ENCODE measurements at places on chromosomes 2 and 18.

- no peak for DNase-seq
These were observed 2.8 kb downstream of the MFSD2B start for GRCh38 chr2:24012521-24013188.

DNA sequence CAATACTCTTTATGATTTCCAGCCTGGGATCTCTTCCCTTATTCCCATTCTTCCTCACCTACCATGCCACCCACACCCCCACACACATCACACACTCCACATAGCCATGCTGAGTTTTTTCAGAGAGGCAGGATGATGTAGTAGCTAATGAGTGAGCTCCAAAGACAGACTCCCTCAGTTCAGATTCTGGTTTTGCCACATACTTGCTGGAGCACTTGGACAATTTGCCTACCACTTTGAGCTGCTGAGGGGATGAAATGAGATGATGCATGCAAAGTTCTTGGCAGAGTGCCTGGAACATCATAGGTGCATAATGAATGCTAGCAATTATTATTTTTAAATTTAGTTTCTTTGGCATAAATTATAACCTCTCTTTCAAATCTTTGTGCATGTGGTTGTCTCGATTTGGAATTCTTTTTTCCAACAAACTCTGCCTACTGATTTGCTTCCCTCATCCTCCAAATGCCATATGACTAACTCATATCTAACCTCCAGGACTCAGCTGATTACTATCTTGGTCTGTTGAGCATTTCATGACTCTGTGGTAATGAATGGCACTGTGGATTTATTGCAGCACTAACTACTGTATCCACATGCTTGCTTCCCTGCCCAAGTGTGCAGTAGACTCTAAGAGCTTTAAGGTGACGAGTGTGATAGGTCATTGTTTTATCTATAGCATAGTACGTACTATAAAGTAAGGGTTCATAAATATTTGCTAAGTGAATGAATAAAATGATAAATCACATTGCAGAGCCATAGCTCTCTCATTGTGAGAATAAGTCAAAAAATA, 99.1 kb downstream of the TACR1 start:
- DNase-seq = peak; percentile 95

GRCh38 chr2:172308253-172308935, 119.0 kb upstream of the ITGA6 start:
- DNase-seq = no peak

DNA sequence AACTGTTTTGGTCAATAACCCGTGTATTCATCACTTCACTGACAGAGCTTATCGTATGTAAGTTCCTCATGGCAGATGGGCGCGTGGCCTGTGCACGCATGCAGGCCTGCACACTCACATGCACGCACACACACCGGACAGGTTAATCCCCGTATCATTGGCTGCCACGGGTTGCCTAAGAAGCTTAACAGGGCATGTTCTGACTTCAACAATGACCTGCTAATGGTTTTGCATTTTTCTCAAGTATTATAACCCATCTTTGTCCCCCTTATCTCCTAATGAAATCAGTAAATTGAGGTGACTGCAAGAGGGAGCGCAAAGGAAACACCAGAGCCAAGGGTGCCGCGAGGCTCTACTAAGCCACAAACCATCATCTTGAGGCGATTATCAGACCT, 399.0 kb upstream of the ID2 start:
- no peak for DNase-seq

DNA sequence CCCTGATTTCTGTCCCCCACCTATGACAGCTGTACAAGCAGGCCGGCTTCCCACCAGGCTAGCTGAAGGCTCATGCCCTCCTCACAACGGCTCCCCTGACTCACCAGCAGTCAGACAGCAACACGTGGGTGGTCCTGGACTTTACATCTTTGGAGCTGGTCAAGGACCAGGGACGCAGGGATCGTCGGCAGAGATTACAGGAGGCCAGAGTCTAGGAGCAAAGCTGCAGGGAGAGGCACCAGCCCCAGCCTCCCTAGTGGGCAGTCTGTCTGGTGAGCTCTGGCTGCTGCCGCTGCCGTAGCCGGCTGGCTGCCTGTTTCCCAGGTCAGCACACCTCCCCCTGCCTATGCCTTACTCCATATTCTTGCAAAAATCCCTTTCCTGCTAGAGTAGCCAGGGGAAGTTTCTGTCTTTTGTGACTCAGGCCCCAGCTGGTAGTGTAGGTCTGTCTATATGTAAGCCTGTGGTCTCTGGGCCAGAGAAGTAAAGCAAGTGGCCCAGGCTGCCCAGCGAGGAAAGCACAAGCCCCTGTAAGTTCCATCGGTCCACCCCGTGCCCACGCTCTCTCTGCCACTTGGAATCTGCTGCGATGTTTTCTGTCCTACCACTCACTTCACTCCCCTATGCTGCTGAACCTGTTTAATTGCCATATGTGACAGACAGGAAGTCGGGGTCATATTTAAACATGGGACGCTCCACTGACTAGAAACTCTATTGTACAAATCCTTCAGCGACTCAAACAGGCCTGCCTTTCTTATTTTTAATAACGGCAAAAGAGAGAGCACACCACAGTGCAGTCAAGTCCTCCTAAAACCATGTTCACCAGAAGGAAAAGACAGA, 2.4 kb upstream of the ARHGEF4 start:
- no peak for DNase-seq

DNA sequence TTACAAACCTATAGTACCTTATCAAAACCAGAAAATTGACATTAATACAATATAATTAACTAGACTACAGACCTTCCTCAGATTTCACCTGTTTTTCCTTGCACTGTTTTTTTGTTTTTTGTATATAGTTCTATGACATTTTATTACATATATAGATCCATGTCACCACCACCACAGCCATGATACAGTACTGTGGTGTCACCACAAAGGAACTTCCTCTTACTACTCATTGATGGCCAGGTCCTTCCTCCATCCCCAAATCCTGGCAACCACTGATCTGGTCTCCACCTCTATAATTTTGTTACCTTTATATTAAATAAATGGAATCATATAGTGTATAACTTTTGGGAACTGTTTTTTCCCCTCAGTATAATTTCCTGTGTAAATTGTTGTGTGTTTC, 19.4 kb upstream of the ATP6V1B1 start:
- DNase-seq = no peak

DNA sequence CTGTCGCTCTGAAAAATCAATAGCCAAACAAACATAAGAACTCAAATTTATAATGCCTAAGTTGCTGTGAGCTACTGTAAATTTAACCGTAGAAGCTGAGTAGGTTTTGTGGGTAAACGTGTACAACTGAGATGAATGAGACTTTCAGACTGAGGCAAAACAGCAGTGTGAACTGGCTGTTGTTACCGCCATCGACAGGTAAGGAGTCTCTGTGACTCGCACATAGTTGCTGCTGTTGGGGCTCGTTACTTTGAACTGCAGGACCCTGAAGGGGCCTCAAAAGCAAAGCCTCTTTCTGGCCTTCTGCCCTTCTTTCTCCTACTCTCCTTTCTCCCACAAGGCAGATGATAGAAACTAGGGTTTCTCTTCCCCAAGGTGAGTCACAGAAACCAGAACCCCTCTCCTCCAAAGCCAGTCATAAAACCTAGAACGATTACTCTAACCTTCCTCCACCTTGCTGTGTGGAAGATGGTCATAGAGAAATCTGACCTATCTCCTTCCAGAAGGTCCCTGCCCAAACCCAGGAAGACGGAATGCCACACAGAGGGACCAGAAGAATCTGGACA, 101.2 kb downstream of the DLGAP1 start:
- DNase-seq = no peak

DNA sequence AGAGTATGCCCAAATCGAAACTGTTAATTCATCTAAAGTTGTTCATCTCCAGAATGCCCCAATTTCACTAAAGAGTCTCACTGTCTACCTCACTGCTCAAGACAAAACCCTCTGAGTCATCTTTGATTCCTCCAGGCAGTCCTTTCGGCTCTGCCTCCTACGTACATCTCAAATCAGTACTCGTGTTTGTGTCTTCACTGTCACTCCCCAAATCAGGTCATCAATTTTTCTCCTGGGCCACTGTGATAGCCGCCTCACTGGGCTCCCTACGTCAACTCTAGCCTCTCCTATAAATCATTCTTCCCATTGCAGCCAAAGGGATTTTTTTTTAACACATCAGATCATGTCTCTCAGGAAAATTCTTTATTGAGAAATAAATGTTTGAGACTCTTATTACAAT, 42.1 kb upstream of the TTC39C start:
- DNase-seq = no peak

DNA sequence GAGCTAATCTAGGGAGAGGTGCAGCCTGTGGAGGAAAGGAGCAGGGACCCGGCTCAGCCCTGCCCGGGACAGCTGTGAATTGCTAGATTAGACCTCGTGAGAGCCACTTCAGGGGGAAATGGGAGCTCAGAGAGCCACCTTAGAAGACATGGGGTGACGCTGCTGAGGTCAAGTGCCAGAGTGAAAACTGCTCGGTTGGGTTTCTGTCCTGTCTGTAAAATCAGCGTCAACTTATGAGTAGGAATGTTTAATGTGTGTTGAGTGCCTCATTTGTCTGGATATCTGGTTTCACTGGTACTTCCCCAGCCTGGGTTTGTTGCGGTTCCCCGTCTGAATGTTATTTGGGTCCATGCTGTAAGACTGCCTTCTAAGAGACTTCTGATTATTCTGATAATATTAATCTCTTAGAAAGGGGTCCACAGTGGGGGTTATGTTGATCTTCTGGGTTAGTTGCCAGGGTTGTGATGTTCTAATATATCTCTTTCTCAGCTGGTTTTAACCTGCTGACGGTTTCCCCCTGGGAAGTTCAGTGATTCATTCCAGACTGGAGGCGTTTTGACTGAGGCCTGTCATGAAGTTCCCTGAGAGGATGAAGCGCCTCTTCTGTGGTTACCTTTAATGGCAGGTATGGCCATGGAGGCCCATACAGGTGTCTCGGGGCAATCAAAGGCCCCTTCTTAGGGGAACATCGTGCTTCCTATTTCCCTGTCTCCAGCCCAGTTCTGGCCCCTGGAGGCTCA, 175.9 kb downstream of the SH3RF3 start:
- DNase-seq = no peak

- DNase-seq = no peak
These were observed 6.5 kb downstream of the DGUOK start for GRCh38 chr2:73933194-73933593.

- no peak for DNase-seq
These were observed 972 bp upstream of the COBLL1 start for GRCh38 chr2:164842624-164842966.

- no peak for DNase-seq
These were observed 263.6 kb upstream of the HNMT start for GRCh38 chr2:137700681-137701080.

- DNase-seq = no peak
These were observed 167.3 kb upstream of the CYRIA start for GRCh38 chr2:16832910-16833309.

GRCh38 chr2:63827749-63828148, 13.9 kb upstream of the UGP2 start:
- DNase-seq = peak; percentile 76
